ENCODE measurements at places on chromosomes 6 and 20.

GRCh38 chr20:5928836-5929715, 21.3 kb downstream of the TRMT6 start:
- peak; percentile 37 for DNase-seq

DNA sequence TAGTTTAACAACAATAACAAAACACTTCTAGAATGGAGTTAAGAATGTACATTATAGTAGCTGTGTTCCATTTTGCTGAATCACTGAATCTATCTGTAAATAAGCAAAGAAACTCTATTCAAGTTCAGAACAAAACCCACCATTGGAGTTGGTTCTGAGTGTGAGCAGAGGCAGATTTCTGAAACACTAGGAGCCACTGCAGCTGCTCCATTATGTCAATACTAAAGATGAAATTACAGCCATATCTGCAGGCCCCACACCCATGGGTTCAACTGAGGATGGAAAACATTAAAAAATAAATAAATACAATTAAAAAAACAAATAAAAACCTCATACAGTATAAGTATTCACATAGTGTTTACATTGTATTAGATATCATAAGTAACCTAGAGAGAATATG, 91.0 kb downstream of the REPS1 start:
- DNase-seq, result no peak

DNA sequence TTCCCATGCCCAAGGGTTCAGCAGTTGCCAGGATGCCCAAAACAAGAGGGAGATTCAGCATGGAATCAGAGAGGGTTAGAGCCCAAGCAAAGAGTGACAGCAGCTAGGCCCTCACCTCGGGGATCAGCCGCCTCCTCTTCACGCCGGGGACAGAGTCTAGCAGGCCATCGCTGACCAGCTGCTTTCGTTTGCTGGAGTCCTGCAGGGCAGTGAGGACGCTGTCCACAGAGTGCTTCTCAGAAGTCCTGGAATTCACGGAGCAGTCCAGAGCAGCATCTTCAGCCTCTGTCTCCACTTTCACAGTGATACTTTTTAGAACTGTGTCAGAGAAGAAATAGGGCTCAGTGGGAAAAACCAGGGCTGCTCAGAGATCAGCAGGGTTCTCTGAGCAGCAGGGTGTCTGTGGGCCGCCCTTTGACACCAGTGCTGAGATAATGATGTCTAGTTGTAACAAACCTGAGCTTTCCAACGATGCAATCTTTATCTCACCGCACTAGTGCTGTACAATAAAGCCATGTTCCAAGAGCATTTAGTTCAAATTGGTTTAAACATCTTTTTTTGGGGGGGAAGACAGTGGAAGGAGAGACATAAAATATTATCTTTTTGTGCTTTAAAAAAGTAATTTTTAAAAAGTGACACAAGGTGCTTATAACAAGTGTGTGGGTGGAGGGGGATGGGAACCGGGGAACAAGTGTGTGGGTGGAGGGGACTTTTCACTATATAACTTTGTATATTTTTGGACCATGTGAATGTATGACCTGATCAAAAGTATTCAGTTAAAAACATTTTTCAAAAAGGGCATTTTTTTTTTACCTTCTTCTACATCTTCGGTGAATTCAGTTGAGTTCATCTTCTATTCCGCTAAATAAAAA, 16.6 kb downstream of the BEND3 start:
- DNase-seq, result no peak

- DNase-seq, result peak; percentile 96
Observed at GRCh38 chr20:10848810-10849370, 175.1 kb upstream of the JAG1 start.

- no peak for DNase-seq
Observed at GRCh38 chr20:5718896-5719595, 31.2 kb upstream of the SHLD1 start.

Data from cardiac fibroblast (primary cell).